ENCODE measurements at places on chromosomes 7 and 10.

DNA sequence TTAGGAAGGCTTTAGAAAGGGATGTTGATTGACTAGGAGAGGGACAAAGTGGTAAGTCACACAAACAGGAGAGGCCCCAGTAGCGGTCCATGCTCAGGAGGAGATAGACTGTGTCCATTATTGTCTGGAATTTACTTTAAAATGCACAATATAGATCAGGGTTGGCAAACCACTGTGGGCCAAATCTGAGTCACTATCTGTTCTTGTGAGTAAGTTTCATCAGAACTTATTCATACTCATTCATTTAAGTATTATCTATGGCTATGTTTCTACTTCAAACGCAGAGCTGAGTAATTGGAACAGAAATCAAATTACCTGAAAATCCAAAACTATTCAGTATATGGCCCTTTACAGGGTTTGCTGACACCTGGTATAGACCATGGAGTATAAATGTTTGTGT lies 166.5 kb downstream of the COL28A1 start:
- no peak for DNase-seq

DNA sequence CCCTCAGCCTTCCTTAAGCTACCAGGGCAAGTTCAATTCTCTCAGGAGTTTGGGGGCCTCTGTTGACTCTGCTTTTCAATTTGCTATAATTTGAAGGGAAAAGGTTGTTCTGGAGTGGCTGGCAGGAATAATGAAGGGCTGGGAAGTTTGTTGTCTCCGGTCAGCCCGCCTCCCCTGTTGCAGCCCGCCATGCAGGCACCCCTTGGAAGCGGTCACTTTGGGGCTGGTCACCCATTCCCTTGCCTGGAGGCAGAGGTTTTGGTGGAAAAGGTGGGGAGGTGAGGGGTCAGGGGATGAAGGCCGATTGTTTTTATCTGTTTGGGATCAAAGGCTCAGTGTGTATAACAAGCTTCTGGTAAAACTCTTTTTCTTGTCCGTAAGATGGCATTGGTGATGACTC lies 79.1 kb downstream of the GRK5 start:
- DNase-seq: no peak

DNA sequence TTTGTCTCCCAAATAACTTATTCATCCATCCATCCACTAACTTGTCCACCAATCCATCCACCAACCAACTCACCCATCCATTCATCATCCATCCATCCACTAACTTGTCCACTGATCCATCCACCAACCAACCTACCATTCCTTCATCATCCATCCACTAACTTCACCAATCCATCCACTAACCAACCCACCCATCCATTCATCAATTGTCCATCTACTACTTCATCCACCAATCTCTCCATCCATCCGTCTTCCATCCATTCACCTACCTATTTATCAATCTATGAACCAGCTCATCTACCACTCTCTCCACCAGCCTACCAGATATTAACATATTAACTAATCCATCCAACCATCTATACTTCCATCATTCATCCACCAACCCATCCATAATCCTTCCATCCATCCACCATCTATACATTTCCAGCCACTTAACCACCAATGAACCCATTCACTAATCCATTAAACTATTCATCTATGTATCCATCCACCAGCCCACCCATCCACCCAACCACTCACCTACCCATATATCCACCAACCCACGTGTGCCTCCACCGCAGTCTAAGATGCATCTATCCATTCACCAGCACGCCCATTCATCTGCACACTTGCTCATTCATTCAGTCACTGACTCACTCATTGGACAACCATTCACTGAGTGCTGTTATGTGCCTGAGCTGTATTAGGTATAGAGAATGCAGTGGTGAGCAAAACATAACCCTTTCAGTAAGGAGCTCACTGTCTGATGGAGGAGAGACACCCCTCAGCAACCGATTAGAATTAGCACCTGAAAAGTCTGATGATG lies 19.8 kb upstream of the TBL2 start:
- no peak for DNase-seq

GRCh38 chr7:143931739-143932138 lies 3.3 kb upstream of the OR2F2 start:
- no peak for DNase-seq

- no peak for DNase-seq
Observed at GRCh38 chr7:84813376-84813775, 373.5 kb downstream of the SEMA3D start.

DNA sequence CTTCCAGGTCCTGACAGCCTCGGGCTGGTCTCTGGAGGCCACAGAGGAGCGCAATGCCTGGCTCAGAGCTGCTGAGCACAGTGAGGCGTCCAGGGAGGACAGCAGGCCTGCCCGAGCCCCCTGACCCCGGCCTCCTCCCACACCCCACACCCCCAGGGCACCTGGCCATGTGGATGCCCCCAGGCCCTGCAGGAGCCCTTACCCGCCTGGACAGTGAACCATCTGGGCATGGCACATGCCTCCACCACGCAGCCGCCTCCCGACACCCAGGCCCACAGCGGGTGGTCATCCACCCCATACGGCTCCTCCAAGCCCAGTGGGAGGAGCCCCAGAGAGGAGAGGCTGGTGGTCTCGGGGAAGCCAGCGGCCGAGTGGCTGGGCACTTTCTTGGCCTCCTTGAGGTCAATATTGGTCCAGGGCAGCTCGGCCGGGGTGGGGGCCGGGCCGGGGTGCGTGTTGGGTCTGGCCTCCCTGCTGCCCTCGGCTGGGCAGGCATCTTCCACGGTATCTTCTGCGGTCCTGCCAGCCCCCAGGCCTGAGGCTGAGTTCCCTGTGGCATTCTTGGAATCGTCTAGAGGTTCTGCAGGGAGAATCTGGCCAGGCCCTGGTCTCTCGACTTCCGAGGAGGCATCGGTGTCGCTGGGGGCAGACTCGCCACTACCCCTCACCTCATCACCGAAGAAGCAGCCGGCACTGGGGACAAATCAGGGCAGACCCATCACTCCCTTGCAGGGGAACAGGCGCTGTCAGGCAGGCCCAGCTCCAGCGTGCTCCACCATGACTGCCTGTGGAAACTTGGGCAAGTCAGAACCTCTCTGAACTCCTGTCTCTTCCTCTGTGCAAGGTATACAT lies 18.6 kb downstream of the TECPR1 start:
- DNase-seq: no peak

GRCh38 chr10:132064082-132064755 lies 1.5 kb upstream of the JAKMIP3 start:
- DNase-seq: no peak

- peak; percentile 88 for DNase-seq
Observed at GRCh38 chr7:65980478-65981250, 1.3 kb downstream of the GUSB start.

- DNase-seq: no peak
Observed at GRCh38 chr10:101935431-101935830, 91.8 kb upstream of the KCNIP2 start.

GRCh38 chr10:110138197-110138812 lies 69.1 kb upstream of the MXI1 start:
- DNase-seq: peak; percentile 65

DNA sequence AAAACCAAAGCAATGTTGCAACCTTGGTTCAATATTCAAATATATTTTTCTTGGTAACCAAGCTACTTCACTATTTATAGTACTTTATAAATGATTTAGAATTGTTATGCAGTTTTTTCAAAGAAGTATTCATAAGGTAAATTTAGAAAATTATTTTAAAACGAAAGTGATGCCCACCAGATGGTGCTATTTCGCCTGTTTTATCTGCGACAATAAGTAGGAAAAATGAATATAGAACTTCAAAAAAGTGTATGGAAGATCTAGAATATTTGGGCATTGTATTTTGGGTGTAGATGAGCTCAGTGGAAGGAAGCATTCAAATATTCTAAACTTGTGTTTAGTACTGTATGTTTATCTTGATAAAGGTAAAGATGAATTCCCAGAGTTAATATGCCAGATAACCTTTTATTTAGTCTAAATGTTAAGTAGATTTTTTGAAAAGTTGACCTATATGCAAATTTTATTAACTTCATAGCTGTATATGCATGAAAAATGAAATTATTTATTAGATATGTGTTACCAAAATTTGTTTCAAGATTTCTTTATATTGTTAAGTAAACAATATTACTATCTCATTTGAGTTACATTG lies 93.2 kb downstream of the ADK start:
- DNase-seq: no peak

DNA sequence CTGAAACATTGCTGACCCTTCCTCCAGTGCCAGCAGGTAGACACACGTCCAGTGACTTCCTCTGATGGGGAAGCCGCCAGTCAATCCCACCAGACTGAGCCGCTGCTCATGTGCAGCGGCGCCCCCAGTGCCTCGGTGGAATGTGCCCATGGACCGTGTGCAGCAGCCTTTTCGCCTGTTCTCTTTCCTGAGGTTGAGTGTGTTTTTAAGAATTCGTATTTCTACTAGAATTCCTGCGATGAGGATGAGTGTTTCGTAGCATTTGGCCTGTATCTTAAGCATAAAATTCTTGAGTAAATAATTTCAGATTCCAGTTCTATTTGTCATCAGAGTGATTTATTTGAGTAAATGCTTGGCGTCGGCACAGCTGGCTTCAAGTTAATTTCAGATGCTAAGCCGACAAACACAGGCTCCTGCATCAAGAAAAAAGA lies 35.4 kb downstream of the BNIP3 start:
- no peak for DNase-seq

GRCh38 chr7:126493801-126494200 lies 758.9 kb downstream of the GRM8 start:
- DNase-seq: no peak

- no peak for DNase-seq
Observed at GRCh38 chr10:52216852-52217251, 97.2 kb upstream of the DKK1 start.

DNA sequence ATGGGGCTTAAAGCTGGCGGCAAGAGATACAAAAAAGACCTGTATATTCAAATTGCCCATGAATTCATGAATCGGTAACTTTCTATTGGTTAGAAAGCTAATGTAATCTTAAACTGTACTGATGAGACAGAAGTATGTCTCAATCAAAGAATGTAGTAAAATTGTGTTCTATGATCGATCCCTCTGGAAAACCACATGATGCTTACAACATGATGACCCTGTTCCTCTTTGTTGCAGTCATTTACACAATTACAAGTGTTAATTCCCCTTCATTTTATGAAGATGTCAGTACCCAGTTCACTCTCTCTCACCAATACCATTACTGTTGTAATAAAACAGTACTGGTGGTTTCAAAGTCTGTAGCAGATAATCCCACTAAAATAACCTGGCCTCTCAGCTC lies 10.1 kb downstream of the KIF5B start:
- no peak for DNase-seq

DNA sequence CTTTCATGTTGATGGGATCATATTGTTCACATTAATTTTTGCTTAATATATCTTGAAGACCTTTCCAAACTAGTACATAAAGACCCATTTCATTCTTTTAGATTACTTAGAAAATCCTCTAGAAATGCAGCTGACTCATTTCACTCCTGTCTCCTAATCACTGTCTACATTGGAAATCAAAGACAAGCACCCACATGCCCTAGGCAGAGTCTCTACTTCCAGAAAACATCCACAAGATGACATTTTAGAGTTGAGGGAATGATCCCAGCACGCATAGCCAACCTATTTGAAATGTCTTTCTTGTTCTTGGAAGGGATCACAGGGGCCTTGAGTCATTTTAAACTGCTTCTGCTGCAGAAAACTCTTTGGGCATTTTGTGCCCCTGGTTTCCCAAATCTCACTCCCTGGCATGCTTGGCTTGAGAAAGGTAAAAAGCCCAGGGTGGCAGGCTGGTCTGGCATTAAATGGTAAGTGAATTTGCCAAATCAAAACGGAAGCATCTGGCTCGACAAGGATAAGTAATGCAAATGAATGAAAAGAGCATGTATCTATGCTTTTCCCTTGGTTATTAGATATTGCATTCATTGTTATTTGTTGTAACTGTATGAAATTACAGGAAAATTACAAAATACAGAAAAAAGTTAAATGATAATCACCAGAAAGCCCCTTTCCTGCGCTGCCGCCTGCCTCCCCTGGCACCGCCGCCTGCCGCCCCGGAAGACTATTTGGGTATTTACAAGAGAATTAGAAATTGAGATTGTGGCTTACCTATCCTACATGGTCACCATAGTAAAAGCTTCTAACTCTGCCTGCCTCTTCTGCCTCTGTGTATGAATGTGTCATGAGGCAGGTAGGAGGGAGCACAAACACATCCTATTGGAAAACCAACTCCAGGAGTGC lies 225.3 kb downstream of the PTEN start:
- no peak for DNase-seq

- peak; percentile 68 for DNase-seq
Observed at GRCh38 chr10:100826031-100826651, 80.8 kb downstream of the PAX2 start.

- no peak for DNase-seq
Observed at GRCh38 chr7:92826258-92826938, 10.0 kb downstream of the CDK6 start.

GRCh38 chr10:78950656-78951587 lies 117.8 kb upstream of the ZMIZ1 start:
- DNase-seq: no peak

GRCh38 chr10:2938869-2939268 lies 128.5 kb upstream of the PFKP start:
- no peak for DNase-seq

- no peak for DNase-seq
Observed at GRCh38 chr10:98881789-98882188, 353.9 kb downstream of the HPSE2 start.

DNA sequence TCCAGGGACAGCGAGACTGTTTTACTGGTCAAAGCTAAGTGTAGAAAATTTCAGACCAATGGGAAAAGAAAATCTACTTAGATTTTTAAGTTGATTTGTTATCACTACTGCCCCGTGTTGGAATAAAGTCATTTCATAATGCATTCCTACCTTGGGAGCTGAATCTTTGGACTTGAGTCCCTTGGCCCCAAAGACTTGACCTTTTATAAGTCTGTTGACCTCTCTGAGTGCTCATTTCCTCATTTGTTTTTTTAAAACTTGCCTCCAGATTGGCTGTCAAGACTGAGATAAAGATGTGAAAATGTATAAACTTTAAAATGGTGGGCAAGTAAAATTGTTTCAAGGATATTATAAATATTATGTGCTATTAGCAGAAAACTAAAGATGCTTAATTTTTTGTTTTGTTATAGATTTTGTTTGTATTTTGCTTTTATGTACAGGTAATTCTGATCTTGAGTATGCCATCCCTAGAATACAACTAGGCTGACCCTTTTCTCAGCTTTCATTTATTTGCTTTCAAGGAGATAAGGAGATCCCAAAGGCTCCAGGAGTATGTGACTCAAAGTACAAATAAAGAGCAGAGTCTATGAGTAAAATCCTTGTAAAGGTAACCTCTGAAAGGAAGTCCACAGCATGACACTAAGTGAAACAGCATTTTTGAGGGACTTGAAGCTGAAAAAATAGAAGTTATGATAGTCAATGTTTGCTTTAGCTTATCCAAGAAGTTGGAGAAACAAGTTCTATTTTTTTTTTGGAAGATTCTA lies 54.6 kb downstream of the TMEM26 start:
- DNase-seq: no peak
